Lower lobe of right lung (tissue), 2 donors: ENCODE measurements at places on chromosomes 12 and 14. TPM values are rescaled to one million over a fixed set of nuclear protein-coding genes. Genes with fewer than 3 reads are reported as not detected.

ASIC1 gene
- 1.6 TPM for total RNA-seq

DNA sequence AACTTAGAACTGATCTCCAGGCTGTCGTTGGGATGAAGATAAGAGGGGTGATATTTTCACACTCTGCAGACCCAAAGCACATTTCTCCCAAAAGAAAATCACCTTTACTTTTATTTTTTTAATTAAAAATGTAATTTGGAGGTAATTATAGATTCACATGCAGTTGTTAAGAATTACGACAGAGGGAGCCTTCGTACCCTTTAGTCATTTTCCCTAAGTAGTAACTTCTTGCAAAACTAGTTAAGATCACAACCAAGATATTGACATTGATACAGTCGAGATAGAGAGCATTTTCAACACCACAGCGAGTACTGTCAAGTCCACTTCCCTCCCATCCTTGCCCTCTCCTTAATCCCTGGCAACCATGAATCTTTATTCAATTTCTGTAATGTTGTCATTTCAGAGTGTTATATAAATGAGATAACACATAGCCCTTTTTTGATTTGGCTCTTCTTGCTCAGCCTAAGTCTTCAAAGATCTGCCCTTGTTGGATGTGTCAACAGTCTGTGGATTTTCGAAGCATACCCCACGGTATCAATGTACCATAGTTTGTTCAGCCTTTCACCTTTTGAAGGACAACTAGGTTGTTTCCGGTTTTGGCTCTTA is 39.6 kb downstream of the DNAH10 start:
- no peaks in the 10 kb centered on the region for H3K36me3 ChIP-seq
- H3K4me1 ChIP-seq = no peaks in the 10 kb centered on the region
- H3K27me3 ChIP-seq = no peaks in the 10 kb centered on the region

DNA sequence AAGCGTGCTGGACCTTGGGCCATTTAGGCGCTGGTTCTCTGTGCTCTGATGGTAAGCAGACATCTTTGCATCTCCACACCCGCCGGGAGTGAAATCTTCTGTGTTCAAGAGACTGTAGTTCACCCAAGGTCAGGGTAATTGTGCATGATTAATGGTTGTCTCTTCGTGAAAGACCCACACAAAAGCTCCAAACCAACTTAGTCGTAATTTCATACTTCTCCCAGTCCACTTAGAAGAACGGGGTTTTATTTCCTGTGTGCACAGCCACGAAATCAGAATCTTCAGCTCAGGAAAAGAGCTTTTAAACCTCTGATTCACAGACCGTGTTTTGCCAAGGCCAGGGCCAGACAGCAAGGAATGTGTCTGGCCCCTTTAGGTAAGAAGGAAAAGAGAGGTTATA is 640.9 kb downstream of the MED13L start:
- H3K27ac ChIP-seq = no peak overlapping the region
- H3K27me3 ChIP-seq = no peaks in the 10 kb centered on the region
- no peaks in the 10 kb centered on the region for H3K36me3 ChIP-seq
- no peak overlapping the region for H3K4me3 ChIP-seq

GRCh38 chr14:97824218-97824617 is 1027.0 kb downstream of the VRK1 start:
- no peaks in the 10 kb centered on the region for H3K4me1 ChIP-seq
- DNase-seq = no peak
- H3K4me3 ChIP-seq = no peak overlapping the region
- H3K27ac ChIP-seq = no peak overlapping the region
- H3K36me3 ChIP-seq = no peaks in the 10 kb centered on the region

DNA sequence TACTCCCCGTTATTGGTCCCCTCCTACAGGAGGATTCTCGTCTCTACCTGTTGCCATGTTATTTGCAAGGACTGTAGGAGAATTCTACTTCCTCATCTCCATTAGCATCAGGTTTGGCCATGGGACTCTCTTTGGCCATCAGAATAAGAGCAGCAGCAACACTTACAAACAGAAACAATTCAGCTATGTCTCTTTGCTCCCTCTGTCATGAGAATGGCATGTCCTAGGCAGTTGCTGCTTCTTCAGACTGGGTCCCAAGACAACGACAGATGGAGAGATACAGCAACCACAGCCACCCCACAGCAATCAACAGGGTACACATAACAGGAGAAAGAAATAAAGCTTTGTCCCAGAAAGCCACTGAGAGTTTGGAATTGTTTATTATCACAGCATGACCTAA is 19.7 kb downstream of the SLC41A2 start:
- H3K27ac ChIP-seq = no peak overlapping the region
- DNase-seq = no peak
- no peaks in the 10 kb centered on the region for H3K36me3 ChIP-seq
- no peaks in the 10 kb centered on the region for H3K4me1 ChIP-seq
- no peaks in the 10 kb centered on the region for H3K27me3 ChIP-seq

DNA sequence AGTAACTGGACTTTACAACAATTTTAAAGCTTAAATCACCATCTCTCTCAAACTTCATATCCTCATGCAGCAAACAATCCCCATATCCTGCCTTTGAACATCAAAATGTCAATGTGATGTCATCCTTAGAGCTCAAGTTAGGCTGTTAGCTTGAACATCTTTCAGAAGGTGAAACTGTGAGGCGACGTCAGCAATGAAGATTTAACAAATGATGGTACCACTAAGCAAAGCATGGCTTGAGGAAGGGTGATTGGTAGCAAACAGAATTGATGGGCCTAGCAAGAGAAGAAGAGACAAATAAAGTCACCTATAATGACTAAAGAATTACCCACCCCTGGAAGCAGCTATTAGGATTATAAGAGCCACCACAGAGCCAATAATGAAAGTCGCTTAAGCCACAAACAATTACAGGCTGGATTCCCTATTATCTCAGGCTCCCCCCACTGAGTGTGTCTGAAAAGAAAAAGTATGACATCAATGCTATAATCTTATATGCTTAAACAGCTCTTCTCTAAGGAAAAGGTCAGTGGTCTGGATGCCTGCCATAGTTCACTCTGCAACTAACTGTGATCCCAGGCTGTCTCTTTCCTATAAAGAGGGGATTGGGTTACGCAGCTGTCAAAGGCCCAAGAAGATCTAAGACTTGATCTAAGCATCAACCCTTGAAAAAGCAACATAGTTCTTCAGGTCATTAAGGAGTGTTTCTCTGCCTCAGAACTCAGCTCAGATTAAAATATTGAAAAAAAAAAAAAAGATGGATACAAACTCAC is 18.1 kb downstream of the EGLN3 start:
- H3K27ac ChIP-seq = no peak overlapping the region
- no peak for DNase-seq
- H3K27me3 ChIP-seq = no peaks in the 10 kb centered on the region
- no peaks in the 10 kb centered on the region for H3K36me3 ChIP-seq

DNA sequence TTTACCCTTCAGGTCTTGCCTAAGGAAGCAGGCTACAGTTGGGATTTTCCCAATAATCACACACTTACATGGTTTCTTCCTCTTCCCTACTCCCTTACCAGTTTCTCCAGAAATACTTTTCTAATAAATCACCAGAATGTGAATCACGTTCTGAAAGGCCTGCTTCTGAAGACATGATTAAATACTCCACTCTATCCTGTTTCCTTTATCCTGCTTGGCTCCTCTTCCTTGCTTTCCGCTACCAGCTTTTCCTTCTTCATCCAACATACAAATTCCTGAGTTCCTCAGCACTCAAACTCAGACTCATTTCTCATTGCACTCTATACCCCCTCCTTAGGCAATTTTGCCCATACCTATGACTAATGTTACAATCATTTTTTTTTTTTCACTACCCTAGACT is 118.3 kb downstream of the MGAT4C start:
- no peaks in the 10 kb centered on the region for H3K4me1 ChIP-seq
- no peaks in the 10 kb centered on the region for H3K36me3 ChIP-seq
- no peak overlapping the region for H3K4me3 ChIP-seq
- DNase-seq = no peak

DNA sequence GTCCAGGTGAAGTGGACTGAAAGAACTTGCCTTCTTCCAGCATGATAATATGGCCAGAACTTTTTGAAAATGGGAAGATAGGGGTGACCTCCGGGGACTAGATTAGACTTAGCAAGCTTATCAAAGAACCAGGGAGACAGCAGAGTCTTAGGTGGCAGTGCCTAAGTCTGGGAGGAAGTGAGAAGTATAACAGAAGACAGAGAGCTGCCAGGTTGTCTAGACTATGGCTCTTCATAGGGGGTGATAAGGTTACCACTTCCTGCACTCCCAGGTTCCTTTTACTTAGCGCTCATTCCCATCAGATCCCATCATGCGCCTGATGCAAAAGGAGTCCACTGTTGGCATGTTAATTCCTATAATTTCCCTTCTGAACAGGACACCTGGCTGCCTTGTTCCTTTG is 69.9 kb downstream of the PLXNC1 start:
- H3K27ac ChIP-seq = no peak overlapping the region
- DNase-seq = no peak
- no peak overlapping the region for H3K4me3 ChIP-seq
- no peaks in the 10 kb centered on the region for H3K27me3 ChIP-seq

DNA sequence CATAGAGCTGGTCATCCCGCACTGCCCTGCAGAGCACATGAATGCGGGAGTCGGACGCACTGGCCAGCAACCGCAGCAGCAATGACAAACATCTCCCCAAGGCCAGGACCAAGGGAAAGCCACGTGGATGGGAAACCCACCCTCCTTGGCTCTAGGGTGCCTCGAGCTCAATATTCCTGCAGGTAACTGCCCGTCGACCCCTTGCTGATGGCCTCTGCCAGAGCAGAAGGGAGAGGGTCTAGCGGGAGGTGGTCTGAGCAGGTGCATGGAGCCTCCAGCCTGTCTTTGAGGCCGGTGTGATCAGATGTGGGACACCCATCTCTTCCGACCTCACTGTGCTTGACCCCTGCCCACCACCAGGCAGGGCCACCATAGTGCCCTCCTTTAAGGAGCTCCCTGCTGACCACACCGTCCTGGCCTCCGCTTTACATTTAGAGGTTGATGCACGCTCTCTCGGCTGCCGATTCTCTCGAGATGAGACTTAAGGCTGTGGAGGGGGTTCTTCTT is 89.7 kb downstream of the PIWIL1 start:
- H3K4me1 ChIP-seq = no peaks in the 10 kb centered on the region
- H3K36me3 ChIP-seq = no peaks in the 10 kb centered on the region
- no peak overlapping the region for H3K4me3 ChIP-seq
